ENCODE measurements at places on chromosomes 16 and 17.

GRCh38 chr17:5741810-5742209, 157.5 kb upstream of the NLRP1 start:
- no peaks in the 10 kb centered on the region for H3K36me3 ChIP-seq
- peaks cover 4% of the 10 kb centered on the region for H3K4me1 ChIP-seq
- peaks cover 13% of the 10 kb centered on the region for H3K27me3 ChIP-seq
- no peak overlapping the region for H3K4me3 ChIP-seq

DNA sequence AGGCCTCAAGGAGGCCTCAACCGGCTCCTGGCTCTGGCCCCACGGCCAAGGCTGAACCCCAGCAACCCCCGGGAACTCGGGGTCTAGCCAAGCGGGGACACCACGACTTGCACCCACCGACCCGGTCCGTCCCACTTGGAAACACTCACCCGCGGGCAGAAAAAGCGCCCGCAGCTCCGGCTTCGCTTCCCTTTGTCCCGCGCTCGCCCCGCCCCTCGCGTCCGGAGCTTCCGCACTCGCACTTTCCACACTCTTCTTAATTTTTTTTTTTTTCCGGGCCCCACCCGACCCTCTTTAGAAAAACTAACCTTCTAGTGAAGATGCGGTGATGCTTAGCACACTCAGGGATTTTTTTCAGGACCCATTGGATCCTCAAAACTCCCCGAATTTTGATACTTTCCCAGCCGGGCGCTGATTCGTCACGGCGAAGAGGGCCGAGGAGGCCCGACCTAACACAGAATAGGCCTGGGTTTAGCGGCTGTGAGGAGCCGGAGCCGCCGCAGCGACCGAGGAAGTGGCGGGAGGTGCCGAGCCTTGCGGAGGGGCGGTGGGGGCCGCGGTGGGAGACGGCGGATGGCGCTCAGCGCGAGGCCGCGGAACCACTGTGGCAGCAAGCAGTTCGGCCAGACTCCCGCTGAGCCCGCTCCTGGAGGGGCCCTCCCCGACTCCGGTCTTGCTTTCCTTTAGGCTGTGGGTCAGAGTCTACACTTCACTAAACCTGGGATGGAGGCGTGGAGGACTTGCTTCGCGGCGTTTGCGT, at the start of gene SMARCE1:
TSS of gene SMARCE1 (minus strand) at position 195 of the 760 bp plus-strand sequence. CDS start 2,016 bp downstream, outside the sequence.
- peak within 1 kb of the TSS; percentile 86 for H3K4me3 ChIP-seq
- H3K27ac ChIP-seq: peak within 1 kb of the TSS; percentile 100
- peak; percentile 54 for DNase-seq
- H3K36me3 ChIP-seq: peaks cover 13% of the 10 kb centered on the region
- H3K27me3 ChIP-seq: no peaks in the 10 kb centered on the region

DNA sequence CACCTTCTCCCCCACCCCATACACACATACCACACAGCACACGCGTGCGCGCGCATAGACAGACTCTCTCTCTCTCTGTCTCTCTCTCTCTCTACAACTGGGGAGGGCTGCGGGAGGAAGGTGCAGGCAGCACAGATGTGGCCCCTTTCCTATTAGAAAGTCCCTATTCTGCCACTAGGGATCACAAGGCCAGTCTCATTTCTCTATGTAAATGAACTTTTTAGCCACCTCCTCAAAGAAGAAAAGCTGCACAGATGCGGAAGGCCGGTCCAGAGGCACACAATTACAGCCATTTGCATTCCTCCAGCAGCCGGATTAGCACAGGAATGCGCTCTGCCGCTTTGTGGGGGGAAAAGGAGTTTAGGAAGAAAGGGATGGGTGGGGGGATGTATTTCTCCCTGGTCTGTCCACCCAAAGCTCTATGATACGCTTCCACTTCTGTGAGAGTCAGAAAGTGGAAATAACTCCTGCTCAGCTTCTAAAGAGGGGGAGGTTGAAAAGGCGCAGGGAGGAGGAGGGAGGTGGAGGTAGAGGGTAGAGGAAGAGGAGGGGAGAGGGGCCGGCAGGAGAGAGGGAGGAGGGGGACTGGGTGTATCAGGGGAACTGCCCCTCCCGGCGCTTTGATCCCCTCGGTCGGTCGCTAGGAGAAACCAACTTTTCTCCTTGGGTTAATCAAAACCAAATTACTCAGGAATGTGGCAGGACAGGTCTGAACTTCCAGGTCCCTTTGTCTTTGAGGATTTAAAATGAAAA, 11.7 kb downstream of the ZFHX3 start:
- H3K27me3 ChIP-seq: no peaks in the 10 kb centered on the region
- peak overlapping the region; percentile 96 for H3K27ac ChIP-seq
- no peak for DNase-seq
- H3K4me3 ChIP-seq: peak overlapping the region; percentile 44
- H3K36me3 ChIP-seq: no peaks in the 10 kb centered on the region

DNA sequence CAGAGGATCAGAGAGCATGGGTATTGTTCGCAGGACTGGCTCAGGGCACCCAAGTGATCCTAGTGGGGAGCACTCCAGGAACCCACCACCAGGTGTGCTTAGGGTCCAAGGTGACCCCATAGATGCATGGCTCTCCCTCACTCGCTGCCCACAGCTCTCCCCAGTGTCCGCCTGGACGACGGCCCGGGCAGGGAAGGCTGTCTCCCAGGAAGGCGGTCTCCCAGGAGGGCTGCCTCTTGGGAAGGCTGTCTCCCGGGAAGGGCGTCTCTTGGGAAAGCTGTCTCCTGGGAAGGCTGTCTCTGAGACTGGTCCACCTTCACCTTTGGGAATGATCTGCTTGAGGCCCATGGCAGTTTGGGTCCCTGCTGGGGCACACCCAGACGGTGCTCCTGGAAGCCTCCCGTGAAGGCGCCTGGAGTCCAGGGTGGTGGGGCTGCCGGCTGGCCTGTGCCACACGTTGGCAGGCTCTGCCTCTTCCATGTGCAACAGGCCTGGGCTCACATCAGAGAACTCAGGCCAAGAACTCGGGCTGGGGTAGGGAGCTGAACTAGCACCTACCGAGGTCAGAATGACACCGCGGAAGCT, 5.0 kb downstream of the ECI1 start:
- no peaks in the 10 kb centered on the region for H3K27me3 ChIP-seq
- H3K36me3 ChIP-seq: peaks cover 4% of the 10 kb centered on the region
- no peak overlapping the region for H3K4me3 ChIP-seq
- H3K27ac ChIP-seq: no peak overlapping the region

DNA sequence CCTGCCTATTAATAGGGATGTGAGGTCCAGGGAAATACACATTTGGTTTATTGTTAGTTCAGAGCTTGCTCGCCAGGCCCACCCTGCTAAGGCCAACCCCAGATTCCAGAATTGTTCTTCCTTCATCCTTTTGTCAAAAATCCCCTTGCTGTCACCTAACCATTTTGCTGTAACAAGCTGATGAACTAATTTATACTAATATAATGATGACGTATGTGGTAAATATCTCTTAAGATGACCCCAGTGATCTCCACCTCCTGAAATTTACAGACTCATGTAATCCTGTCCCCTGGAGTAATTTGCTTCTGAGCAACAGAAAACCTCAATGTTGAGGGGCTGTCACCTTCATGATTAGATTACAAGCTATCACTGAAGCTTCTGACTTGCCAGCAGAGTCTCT, 236.3 kb upstream of the N4BP1 start:
- peaks cover 11% of the 10 kb centered on the region for H3K4me1 ChIP-seq
- H3K27me3 ChIP-seq: peaks cover 51% of the 10 kb centered on the region
- H3K27ac ChIP-seq: no peak overlapping the region
- H3K36me3 ChIP-seq: no peaks in the 10 kb centered on the region

GRCh38 chr17:66541461-66542128, 239.2 kb downstream of the PRKCA start:
- no peaks in the 10 kb centered on the region for H3K27me3 ChIP-seq
- H3K36me3 ChIP-seq: no peaks in the 10 kb centered on the region
- no peak for DNase-seq
- no peak overlapping the region for H3K4me3 ChIP-seq

DNA sequence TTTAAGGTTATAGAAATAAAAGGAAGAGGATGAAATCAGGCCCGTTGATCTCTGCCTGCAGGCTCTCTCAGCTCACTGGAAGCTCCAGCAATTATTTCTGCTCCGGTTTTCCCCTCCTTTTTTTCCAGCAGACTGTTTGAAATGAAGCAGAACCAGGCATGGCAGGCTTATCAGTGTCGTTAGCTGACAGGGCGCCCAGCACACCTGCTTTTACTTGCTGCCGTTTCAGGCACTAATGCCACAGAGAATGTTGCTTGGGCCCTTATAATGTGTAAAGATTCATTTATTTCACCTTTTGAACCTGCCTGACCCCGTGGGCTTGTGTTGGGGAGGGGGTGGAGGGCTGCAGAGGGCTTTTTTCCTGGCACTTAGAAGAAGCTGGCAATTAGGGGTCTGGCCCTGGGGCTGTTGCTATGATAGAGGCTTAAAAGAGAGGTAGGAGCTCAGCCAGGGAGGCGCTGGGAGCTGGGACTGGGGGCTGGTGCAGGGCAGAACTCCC, 108.1 kb downstream of the IRX3 start:
- H3K4me1 ChIP-seq: peaks cover 56% of the 10 kb centered on the region
- H3K36me3 ChIP-seq: no peaks in the 10 kb centered on the region
- no peak for DNase-seq
- H3K27me3 ChIP-seq: peaks cover 6% of the 10 kb centered on the region
- H3K27ac ChIP-seq: no peak overlapping the region

- peaks cover 4% of the 10 kb centered on the region for H3K27me3 ChIP-seq
- peaks cover 6% of the 10 kb centered on the region for H3K36me3 ChIP-seq
- peaks cover 27% of the 10 kb centered on the region for H3K4me1 ChIP-seq
- H3K27ac ChIP-seq: peak overlapping the region; percentile 96
- H3K4me3 ChIP-seq: peak overlapping the region; percentile 93
- peak; percentile 86 for DNase-seq
Observed at GRCh38 chr17:1714427-1714979, 4.3 kb upstream of the TLCD2 start.

GRCh38 chr16:12062343-12063003, 85.9 kb downstream of the SNX29 start:
- H3K27me3 ChIP-seq: no peaks in the 10 kb centered on the region
- H3K36me3 ChIP-seq: no peaks in the 10 kb centered on the region
- no peak overlapping the region for H3K4me3 ChIP-seq
- H3K4me1 ChIP-seq: no peaks in the 10 kb centered on the region
- no peak overlapping the region for H3K27ac ChIP-seq

DNA sequence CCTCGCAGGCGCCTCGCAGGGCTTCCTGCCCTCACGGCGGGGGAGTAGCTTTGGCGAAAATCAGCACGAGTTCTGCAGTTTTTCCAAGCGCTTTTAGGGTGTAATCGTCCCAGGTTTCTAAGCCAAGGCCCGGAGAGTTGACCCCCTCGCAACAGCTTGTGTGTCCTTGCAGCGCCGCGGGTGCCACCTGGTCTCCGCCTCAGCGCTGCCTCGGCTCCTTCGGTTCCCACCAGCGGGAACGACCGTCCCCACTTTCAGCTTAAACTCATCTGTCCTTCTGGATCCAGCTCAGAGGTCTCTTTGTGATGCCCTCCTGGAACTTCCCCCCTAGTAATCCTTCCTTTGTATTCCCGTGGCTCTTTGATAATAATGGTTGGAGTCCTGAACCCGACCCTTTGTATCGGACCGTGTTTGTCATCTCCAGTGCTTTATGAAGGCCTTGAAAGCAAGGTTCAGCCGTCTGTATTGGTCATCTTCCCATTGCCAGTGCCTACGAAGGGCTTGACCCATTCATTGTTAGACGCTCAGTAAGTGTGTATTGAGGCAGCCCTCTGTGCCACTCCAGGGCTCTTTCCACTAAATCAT, 858 bp upstream of the SMARCE1 start:
- no peaks in the 10 kb centered on the region for H3K27me3 ChIP-seq
- peaks cover 24% of the 10 kb centered on the region for H3K4me1 ChIP-seq
- H3K36me3 ChIP-seq: peaks cover 9% of the 10 kb centered on the region
- no peak for DNase-seq

DNA sequence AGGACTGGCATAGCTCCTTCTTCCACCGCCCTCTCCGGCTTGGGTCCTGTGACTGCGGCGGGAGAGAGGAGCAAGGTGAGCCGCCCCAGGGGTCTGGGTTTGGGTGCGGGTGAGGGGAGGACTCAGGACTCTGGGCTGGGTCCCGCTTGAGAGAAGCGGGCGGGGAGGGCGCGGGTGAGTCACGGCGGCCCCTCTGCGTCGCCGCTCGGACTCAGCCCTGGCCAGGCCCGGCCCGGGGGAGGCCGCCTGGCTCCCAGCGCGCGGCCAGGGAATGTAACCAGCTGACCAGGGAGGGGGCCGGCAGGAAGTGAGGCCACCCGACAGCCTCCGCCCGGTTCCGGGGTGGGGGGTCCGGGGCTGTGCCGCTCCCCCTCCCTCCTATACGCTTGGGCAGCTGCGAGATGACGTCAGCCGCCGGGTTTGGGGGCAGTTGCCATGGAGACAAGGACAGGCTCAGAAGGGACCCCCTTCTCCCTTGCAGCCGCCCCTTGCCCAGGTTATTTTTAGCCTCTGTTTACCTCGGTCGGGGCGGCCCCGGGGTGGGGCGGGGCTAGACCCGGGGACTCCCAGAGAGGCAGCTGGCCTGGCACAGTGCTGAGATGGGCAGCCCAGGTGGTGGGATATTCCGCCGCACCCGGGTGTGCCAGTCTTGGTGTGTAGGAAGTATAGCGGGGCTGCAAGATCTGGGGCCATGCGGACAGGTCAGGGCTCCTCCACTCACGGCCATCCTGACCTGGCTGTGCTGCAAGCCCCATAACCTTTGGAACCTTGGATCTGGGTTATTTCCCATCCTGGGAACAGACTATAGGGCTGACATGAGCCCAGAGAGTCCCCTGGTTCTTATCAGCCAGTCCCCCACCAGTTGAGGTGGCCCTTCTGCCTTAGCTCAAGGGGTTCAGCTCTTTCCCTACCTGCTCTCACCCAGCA, 1.6 kb downstream of the RIPOR1 start:
- no peak for DNase-seq
- H3K27me3 ChIP-seq: peaks cover 15% of the 10 kb centered on the region
- no peaks in the 10 kb centered on the region for H3K36me3 ChIP-seq
- H3K4me3 ChIP-seq: peak overlapping the region; percentile 87

GRCh38 chr17:11823862-11824261, 173.4 kb downstream of the ZNF18 start:
- DNase-seq: no peak
- no peaks in the 10 kb centered on the region for H3K36me3 ChIP-seq
- peaks cover 13% of the 10 kb centered on the region for H3K27me3 ChIP-seq
- no peak overlapping the region for H3K27ac ChIP-seq
- no peaks in the 10 kb centered on the region for H3K4me1 ChIP-seq
- H3K4me3 ChIP-seq: no peak overlapping the region

DNA sequence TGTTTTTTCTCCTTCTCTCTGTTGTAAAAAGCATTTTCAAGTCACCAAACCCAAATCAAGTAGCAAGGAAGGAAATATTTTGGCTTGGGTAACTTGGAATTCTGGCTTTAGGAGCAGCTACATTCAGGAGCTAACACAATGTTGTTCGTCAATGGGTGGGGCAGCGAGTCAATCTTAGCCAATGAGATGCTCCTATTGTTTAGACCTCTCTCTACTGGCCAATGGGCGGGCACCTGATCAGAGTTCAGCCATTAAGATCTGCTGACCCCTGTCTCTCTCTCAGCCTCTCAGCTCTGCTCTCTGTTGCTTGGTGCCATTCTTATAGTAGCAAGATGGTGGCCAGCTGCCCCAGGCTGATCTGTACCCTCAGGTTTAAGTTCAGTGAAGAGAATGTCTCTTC, 83.2 kb downstream of the IRX3 start:
- H3K36me3 ChIP-seq: no peaks in the 10 kb centered on the region
- no peak overlapping the region for H3K4me3 ChIP-seq

- no peak overlapping the region for H3K27ac ChIP-seq
- H3K27me3 ChIP-seq: no peaks in the 10 kb centered on the region
- DNase-seq: no peak
- no peak overlapping the region for H3K4me3 ChIP-seq
- peaks cover 6% of the 10 kb centered on the region for H3K4me1 ChIP-seq
Observed at GRCh38 chr16:20821682-20822081, 15.4 kb downstream of the REXO5 start.

Data from progenitor cell of endocrine pancreas (in vitro differentiated cells).